ENCODE measurements at places on chromosomes 5 and 9.

- no peak for DNase-seq
Measured at GRCh38 chr5:38297830-38298608, 39.7 kb downstream of the EGFLAM start.

GRCh38 chr9:110255034-110255462 is 1.3 kb downstream of the TXN start:
- DNase-seq = no peak

DNA sequence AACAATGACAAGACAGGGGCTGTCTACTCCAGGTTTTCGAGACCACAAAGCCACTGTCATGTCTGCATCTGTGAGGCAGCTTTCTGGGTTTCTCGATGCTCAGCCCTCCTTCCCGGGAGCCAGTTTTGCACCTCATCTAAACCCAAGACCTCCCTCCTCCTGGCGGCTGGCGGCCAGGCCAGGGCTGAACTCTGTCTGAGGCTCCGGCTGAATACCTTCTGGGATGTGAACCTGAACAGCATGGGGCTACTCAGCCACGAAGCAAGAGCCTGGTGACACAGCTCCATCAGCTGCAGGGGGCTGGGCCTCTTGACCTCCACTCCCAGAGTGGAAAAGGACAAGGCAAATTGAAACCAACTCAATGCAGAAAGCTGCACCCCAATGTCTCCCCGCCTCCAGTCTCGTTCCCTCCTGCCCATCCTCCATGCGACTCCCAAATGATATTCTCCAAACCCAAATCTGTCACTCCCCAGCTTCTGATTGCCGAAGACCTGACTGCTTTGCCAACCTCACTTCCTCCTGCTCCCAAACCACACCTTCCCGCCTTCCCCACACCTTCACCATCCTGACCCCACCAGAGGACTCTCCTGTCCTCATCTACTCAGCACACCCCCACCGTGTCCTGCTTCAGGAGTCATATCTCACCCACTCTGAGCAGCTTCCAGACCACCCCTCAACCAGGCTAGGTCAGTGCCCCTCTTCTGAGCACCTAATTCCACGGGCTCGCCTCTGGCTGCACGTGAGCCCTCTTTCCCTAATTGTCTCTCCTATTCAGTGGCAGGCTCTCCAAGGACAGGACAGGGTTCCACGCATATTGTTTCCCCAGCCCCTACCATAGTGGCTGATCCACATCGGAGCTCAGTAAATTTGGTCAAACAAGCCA is 4.5 kb downstream of the ANKS6 start:
- DNase-seq = no peak

GRCh38 chr9:126844085-126844484 is 16.4 kb upstream of the ZBTB34 start:
- DNase-seq = no peak

DNA sequence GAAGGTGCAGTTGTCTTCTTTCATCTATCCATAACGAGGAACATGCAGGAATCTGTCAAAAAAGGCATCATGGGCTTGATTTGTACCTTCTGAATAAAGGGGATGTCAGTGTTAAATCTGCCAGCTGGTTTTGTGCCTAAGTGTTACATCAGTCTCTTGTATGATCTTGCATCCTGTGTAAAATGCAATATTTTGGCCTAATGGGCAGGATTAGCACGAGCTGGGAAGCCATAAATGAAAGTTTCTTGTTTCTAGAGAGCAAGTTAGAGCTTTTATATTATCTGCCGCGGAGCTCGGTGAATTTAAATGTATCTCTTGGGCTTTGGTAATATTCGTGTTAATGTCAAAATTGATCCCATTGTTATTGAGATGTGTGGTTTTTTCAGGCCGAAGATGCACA is 526.1 kb upstream of the WWC1 start:
- no peak for DNase-seq

GRCh38 chr5:74272831-74273451 is 367.6 kb downstream of the ENC1 start:
- DNase-seq = no peak

DNA sequence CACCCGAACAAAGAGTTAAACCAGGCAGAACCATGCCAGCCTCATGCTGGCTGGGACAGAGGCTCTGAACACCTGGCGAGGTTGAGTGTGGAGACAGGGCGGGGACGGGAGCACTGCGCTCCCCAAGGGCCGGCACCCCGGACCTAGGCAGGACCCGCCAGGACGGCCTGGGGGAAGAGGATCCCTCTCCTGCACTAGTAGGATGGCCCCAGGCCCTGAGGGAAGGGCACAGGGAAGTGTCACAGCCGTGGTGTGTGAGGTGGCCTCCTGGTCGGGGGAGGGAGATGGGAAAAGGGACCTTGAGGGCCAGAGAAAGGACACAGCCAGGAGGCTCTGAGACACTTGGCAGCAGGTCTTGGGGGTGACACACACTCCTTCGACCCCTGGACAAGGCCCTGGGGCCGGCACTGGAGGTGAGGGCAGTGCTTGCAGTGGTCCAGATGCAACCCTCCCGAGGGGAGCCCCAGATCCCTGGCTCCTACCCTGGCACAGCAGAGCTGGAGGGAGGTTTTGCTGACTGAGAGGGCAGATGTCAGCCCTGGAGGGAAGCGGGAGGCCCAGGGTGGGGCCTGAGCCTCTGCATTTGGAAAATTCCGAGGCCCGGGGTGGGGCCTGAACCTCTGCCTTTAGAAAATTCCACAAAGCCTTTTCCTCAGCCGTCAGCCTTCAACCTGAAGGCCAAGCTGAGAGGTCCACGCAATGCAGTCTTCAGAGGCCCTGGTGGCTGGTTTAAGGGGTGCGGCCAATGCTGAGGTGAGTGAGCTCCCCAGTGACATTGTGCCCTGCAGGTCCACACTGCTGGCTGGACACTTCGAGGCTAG is 24.8 kb upstream of the TERT start:
- no peak for DNase-seq

DNA sequence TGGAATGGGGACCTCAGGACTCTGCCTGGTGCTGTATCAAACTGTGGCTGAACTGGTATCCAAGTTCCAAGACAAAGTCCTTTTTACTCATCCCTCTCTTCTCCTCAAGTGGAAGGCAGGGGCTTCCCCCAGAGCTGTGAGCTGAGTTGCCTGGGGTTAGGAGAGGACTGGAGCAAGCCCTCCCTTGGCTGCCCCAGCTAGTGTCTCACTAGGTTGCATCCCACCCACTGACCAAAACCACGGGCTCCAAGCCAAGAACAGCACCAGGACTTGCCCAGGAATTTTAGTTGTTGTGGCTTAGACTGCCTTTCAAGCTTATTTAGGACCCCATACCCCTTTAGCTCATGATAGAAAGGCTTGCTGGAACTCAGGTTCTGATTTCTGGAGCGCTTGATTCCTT is 158.7 kb upstream of the TNC start:
- no peak for DNase-seq

GRCh38 chr5:22850981-22851380 is 2.2 kb downstream of the CDH12 start:
- DNase-seq = no peak

DNA sequence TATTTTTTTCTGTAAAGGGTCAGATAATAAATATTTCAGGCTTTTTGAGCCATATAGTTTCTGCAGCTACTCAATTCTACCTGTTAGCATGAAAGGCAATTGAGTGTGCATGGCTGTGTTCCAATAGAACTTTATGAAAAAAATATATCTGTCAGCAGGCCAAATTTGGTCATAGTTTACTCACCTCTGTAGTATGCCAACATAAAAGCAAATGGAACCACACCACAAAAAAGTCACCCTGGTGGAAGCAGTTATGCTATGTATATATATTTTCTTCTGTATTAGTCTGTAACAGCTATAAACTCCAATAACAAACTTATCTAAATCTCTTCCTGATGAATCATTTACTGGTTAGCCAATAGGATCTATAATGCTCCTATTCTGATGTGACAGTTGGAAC is 3.4 kb downstream of the SLC38A9 start:
- no peak for DNase-seq

GRCh38 chr5:107772418-107773310 is 101.9 kb upstream of the EFNA5 start:
- no peak for DNase-seq

GRCh38 chr9:129275626-129276247 is 97.7 kb upstream of the IER5L start:
- no peak for DNase-seq

- DNase-seq = no peak
Measured at GRCh38 chr5:172775326-172776234, 4.6 kb upstream of the DUSP1 start.

- no peak for DNase-seq
Measured at GRCh38 chr5:137360607-137361006, 138.5 kb downstream of the SPOCK1 start.

GRCh38 chr5:5360941-5361520 is 61.4 kb upstream of the ICE1 start:
- no peak for DNase-seq

DNA sequence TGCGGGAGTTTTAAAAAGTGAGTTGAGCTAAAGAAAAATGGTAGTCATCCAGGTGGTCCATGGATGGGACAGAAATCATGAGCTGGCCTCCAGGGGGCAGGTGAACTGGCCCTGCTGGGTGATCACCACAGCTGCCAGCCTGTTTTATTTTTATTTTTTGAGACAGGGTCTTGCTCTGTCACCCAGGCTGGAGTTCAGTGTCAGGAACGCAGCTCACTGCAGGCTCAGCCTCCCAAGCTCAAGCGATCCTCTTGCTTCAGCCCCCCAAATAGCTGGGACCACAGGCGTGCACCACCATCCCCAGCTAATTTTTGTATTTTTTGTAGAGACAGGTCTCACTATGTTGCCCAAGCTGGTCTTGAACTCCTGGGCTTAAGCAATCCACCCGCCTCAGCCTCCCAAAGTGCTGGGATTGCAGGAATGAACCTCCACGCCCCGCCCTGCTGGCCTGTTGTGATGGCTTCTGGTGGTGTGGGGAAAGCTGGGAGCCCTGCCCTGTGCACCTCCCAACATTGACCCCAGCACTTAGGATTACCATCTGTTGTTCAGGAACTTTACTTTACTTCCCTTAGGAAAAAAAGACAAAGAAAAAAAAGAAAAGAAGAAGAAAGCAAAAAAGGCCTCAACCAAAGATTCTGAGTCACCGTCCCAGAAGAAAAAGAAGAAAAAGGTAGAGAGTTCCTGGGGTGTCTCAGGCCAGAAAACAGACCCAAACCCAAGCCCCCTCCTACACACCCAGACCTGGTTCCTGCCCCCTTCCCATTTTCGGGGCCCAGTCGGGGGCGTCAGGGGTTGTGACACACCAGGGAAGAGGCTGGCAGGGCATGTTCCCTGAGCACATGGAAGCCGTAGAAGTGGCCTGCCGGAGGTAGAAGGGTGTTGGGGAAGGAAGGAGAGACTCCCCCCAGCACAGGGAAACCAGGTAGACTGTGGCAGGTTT is 14.7 kb downstream of the CD74 start:
- DNase-seq = no peak

DNA sequence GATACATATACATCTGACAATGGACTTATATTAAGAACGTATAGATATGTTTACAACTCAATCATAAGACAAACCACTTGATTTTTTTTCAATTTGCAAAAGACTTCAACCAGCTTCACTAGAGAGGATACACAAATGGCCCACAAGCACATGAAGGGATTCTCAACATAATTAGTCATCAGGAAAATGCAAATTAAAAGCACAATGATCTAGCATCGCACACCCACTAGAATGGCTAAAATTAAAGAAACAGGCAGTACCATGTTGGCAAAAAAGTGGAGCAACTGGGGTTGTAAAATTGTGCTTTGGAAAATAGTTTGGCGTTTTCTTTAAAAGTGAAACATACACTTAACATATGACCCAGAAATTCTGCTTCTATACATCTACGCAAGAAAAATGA is 80.0 kb upstream of the TRIO start:
- no peak for DNase-seq

GRCh38 chr5:117748336-117748735 is 1173.7 kb upstream of the SEMA6A start:
- DNase-seq = no peak

- peak; percentile 50 for DNase-seq
Measured at GRCh38 chr9:34992376-34992951, 2.9 kb downstream of the DNAJB5 start.

- no peak for DNase-seq
Measured at GRCh38 chr9:129567329-129567728, 53.6 kb downstream of the C9orf50 start.

- no peak for DNase-seq
Measured at GRCh38 chr5:111697881-111698757, 58.9 kb downstream of the NREP start.

DNA sequence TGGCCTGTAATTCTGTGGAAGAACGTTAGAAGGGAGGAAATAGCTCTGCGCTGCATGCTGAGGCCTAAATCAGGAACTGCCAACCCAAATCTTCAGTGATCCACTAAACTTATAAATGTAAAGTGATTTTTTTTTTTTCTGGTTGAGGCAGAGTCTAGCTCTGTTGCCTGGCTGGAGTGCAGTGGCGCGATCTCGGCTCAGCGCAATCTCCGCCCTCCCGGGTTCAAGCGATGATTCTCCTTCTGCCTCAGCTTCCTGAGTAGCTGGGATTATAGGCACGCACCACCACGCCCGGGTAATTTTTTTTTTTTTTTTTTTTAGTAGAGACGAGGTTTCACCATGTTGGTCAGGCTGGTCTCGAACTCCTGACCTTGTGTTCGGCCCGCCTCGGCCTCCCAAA is 717.4 kb upstream of the FAM174A start:
- DNase-seq = no peak

- no peak for DNase-seq
Measured at GRCh38 chr5:32230356-32231099, 56.4 kb upstream of the GOLPH3 start.

GRCh38 chr9:114471157-114471556 is 34.1 kb downstream of the WHRN start:
- DNase-seq = no peak

- DNase-seq = no peak
Measured at GRCh38 chr5:38752622-38753021, 93.2 kb upstream of the OSMR start.

DNA sequence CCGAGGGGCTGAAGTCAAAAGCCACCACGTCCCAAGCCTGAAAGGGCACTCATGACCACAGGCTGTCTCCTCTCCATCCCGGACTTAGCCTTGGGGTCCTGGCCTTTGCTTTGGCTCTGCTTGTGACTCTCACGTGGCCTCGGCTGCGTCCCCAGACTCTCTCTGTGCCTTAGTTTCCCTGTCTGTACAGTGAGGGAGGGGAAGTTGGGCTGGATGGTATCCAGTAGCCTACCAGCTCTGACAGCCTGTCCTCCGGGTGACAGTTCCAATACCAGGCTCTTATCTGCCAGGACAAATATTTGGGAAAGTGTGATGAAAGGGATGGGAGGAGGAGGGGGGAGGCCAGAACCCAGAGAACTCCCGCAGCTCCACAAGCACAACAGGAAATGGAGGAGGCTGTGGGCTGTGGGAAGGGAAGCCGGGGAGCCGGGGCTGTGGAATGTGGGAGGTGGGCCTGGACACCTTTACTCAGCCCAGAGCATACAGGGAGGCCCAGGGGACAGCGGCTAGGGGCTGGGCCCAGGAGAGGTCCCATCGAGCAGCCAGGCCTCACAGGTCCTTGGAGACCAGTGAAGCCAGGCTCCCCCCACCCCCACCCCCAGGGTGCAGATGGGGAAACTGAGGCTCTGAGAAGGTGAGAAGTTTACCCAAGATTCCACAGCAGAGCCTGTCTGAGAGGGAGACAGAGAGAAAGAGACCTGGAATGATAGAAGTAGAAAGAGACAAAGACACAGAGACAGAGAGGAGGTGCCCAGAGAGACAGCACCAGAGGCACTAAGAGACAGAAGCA is 18.3 kb downstream of the PDGFRB start:
- DNase-seq = no peak
